ENCODE measurements at places on chromosomes 12 and 14. TPM values are rescaled to one million over a fixed set of nuclear protein-coding genes. Genes with fewer than 3 reads are reported as not detected.

Gene PLEKHG7
- total RNA-seq: not detected

Gene ORMDL2
- total RNA-seq: 35.3 TPM

Gene MMP19
- total RNA-seq: 0.68 TPM

Gene GPRC5A
- total RNA-seq: 10.7 TPM

Gene ITGA7
- total RNA-seq: 0.68 TPM

Gene SERPINA4
- not detected for total RNA-seq

Gene KNTC1
- 40.2 TPM for total RNA-seq

Gene IFNG-AS1
- not detected for total RNA-seq

Gene FAM222A
- 0.17 TPM for total RNA-seq

Gene ZNF664
- total RNA-seq: 68.9 TPM

Gene KRT6C
- not detected for total RNA-seq

Gene SLC39A2
- total RNA-seq: not detected

Gene NEUROD4
- not detected for total RNA-seq

Gene PTGER2
- 0.34 TPM for total RNA-seq
